Hematopoietic multipotent progenitor cell treated with erythropoietin and hydrocortisone succinate and interleukin-3 and kit ligand, for 4 days (in vitro differentiated cells): ENCODE measurements at places on chromosomes 13 and 19.

DNA sequence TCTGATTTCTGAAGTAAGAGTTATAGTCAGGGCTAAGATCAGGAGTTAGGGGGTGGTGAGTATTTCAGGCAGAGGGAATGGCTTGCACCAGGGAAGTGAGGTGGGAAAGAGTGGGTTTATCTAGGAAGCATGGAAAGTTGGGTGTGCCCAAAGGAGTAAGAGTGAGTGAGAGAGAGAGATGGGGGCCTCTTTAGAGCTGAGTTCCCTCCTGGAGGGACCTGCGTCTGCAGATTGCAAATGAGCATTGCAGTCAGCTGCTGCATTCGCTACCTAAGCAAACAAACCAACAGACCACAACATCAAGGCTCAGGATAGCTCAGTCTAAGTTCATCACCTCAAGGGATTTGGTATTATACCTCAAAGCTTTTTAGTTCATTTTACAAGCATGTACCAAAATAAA lies 405.8 kb downstream of the FGF9 start:
- DNase-seq: no peak

- peak; percentile 79 for DNase-seq
These were observed 13.1 kb downstream of the ATP11A start for GRCh38 chr13:112702986-112703379.

DNA sequence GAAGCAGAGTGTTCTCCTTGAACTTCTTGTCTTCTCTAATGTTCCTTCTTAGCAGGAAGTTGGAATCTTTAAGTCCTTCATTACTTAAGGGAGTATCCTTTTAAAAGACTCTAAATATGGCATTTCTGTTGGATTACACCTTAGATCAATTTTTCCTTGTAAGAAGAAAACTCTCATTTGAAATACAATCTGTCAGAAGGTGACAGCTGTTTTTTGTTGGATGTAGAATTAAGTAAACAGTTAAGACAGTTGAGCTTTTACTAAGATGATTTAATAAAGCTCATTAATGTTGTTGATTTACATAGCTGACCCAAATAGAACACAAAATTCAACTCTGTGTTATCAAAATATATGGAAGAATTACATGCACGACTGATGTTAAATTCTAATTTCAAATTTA lies 16.7 kb upstream of the MBNL2 start:
- no peak for DNase-seq

DNA sequence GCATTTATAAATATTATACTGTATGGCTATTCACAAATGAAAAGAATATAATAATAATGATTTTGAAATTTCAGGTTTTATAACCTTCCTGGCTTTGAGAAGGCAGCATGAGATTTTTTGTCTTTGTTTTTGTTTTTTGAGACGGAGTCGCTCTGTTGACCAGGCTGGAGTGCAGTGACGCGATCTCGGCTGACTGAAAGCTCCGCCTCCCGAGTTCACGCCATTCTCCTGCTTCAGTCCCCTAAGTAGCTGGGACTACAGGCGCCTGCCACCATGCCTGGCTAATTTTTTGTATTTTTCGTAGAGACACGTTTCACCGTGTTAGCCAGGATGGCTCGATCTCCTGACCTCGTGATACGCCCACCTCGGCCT lies 64.1 kb downstream of the ZNF429 start:
- DNase-seq: peak; percentile 81

DNA sequence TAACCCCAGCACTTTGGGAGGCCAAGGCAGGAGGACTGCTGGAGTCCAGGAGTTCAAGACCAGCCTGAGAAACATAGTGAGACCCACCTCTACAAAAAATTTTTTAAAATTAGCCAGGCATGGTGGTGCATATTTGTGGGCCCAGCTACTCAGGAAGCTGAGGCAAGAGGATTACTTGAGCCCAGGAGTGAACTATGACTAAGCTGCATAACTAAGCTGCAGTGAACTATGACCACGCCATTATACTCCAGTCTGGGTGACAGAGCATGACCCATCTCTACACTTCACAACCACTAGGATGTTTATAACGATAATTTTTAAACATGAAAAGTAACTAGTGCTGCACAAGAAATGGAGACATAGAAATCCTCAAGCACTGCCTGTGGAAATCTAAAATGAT lies 352.7 kb upstream of the SGCG start:
- DNase-seq: no peak

- DNase-seq: peak; percentile 46
These were observed 556.3 kb upstream of the ARGLU1 start for GRCh38 chr13:107124129-107124718.

DNA sequence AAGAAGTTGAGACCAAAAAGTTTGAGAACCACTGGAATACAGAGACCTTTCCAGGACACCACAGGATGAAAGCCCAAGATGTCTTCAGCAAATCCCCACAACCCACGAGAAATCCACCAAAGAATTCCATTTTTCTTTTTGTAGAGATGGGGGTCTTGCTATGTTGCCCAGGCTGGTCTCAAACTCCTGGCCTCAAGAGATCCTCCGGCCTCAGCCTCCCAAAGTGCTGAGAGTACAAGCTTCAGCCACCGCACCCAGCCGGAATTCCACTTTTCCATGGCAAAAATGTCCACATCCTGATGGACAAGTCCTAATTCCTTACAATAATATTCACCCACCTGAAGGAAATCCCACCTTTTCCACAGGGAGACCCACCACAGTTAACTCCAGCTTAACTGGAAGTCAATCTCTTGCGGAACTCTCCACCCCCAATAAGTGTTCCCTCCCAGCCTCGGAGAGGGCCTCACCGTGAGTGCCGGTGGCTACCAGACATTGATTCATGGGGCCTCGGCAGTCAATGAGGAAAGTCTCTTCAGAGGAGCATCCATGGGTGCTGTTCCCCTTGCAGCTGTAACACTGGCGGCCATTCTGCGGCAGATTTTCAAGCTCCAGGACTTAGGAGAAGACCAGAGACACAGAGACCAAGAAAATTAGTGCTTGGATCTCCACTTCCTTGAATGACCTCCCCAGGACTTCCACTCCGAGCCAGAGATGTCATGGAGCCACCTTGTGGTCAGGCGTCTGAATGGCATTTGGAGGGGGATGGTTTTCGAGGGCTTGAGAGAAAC lies 12.3 kb upstream of the CADM4 start:
- DNase-seq: peak; percentile 91

GRCh38 chr19:40530091-40530901 lies 46.4 kb upstream of the SHKBP1 start:
- DNase-seq: peak; percentile 51

DNA sequence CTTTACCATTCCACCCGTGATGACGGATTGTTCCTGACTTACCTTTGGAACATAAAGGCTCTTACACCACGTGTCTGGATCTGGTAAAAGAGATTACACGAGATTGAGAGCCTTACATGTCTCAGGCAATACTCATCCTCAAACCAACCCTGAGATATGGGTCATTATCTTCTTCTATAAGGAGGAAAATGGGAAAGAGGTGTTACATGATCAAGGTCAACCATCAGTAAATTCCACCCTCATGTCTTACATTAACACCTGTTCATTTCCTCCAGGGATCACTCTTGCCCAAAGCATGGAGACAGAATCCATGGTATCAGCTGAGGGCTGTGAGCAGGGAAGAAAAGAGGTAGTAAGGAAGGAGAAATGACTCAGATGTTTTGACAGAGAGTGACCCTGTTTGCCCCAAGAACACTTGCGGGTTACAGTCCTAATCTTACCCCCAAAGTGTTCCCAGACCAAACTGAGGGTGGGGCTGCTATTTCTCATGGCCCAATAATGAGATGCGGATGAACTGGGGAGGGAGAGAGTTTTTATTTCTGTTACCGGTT lies 19.6 kb downstream of the LILRB4 start:
- no peak for DNase-seq

DNA sequence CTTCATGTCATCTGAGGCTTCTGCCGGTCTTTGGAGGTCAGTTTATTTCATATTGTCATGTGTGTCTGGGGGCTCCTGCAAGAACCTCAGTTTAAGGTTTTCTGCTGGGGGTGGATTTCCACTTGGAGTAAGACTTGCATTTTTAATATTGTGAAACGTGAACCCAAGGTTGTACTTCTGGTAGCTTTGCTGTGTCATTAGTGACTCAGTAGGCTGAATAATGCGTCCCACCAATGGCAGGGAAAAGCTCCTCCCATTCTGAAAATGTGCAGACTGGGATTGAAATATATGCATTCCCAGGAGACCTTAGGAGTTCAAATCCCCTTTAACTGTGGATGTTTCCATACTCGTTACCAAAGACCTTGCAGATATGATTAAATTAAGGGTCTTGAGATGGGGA lies 46.2 kb downstream of the ING1 start:
- DNase-seq: no peak

DNA sequence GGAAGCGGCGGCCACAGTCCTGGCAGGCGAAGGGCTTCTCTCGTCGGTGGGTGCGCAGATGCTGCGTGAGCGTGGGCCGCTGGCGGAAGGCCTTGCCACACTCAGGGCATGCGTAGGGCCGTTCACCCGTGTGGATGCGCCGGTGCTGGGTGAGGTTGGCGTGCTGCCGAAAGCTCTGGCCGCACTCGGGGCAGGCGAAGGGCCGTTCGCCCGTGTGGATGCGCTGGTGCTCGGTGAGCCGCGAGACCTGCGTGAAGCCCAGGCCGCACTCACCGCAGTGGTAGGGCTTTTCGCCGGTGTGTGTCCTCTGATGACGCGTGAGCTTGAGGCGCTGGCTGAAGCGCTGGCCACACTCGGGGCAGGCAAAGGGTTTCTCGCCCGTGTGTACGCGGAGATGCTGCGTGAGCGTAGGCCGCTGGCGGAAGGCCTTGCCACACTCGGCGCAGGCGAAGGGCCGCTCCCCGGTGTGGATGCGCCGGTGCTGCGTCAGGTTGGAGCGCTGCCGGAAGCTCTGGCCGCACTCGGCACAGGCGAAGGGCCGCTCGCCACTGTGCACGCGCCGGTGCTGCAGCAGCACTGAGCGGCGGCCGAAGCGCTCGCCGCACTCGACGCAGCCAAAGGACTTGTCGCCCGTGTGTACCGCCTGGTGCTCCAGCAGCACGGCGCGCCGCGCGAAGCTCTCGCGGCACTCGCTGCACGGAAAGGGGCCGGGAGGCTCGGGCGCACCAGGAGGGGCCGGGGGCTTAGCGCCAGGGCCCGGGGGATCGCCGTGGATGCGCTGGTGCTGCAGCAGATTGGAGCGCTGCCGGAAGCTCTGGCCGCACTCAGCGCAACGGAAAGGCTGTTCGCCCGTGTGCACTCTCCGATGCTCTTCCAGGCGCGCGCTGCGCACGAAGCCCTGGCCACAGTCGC lies 4.0 kb upstream of the UBE2M start:
- peak; percentile 71 for DNase-seq

- peak; percentile 91 for DNase-seq
These were observed 609 bp downstream of the ZAR1L start for GRCh38 chr13:32314271-32315237.

GRCh38 chr13:85567909-85568308 lies 231.3 kb downstream of the SLITRK6 start:
- no peak for DNase-seq

GRCh38 chr13:107066355-107066754 lies 498.4 kb upstream of the ARGLU1 start:
- no peak for DNase-seq

DNA sequence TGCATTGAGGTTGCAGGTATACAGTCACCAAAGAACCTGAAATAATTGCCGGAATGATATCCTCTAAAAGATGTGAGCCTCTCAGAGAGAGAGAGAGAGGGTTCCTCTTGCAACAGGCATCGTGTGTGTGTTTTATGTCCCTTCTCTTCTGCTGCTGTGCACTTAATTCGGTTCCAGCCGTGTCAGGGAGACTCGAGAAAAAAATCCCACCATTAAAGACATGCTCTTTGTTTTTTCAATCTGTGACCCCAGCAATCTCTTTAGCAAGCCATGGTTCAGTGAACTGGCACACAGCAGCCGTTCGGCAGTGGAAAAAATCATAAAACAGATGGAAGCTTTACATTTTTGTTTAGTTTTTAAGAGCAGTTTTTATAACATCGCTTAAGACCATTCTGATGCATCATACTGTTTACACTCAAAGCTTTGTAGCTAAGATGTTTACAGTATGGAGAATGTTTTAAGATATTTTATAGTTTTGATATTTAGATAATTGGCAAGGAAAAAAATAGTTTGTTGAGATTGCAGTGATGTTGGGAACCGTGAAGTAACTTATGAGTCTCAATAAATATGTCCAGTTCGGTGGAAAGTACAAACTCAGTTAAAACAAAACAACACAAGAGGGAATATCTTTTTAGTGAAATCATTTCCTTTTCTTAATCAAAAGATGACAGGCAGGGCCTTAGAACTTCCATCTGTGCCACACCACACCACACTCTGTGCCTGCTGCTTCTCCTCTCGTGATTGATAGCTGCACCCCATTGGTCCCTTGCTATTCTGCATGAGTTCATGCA lies 31.2 kb upstream of the ZNF536 start:
- DNase-seq: no peak

DNA sequence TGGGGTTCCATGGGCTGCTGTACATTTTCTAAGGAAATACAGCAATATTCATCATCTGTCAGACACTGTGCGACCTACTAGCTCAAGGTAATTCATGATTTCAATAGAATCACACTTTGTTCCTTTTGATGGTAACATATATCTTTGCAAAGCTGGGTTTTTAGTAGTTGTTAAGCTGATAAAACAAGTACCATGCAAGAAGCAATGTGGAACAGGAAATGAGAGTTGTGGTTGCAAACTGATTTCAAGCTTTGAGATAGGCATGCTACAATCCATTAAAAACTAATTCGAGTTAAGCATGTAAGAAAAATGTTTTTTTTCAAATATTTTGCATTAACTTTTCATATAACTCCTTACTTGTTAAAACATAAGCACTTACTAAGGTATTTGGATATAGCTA lies 6.8 kb upstream of the MBNL2 start:
- DNase-seq: peak; percentile 61

DNA sequence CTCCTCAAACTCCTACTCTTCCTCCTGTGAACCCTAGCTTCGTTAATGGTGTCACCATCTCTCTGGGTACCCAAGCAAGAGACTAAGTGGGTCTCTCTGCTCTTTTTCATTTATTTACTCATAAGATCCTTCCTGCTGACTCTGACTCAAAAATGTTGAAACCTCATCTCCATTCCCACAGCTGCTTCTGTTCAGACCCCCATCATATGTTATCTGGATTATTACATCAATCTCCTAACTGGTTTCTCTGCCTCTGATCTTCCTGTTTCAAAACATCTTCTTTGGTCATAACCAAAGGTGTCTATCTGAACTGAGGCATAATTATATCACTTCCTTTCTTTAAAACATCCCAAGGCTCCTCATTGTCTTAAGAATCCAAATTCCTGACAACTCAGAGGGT lies 2.0 kb upstream of the MEDAG start:
- no peak for DNase-seq

GRCh38 chr13:46345866-46346265 lies 41.2 kb downstream of the RUBCNL start:
- DNase-seq: no peak
